KBM-7 (cell line): ENCODE measurements at places on chromosomes 12 and 14.
A peak's percentile ranks its signal among the peaks of the same experiment; 100 is the strongest.

DNA sequence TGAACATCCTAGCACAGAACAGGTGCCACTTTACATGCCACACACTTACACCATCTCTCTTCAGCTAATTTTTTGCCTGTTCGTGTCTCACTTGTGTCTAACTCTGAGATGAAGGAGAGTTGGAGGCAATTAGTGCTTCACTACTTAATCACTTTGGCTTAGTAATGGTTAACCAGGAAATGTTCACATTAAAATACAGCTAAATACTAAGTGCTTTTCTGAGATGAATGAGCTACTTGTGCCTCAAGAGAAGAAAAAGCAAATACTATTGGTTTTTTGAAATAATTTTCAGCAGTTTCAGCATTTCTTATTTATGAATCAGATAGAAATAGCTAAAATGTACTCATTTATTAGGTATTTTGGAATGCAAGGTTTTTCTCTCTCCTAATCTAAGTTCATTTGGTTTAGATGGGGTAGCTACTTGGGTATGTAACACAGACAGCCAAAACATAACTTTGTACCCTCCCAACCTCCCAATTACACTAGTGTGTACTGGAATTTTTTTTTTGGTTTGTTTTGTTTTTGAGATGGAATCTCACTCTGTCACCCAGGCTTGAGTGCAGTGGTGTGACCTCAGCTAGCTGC lies 1474.1 kb upstream of the SEL1L start:
- no peak for DNase-seq

DNA sequence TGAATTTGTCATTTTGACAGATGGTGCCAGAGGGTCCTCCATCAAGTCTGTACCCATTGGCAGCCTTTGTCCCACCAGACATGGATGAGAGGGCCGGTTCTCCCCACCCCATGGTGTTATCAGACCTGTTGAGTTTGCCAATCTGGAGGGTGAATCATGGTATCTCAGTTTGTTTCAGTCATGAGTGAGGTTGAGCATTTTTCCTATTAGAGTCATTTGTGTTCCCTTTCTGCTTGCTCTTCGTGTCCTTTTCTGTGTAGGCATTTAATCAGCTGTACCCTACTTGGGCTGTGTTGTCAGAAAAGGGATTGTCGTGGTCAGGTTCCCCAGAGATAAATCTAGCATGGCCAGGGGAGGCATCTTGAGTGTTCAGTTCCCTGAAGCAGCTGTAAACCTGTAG lies 30.5 kb downstream of the SLC24A4 start:
- DNase-seq, result no peak

DNA sequence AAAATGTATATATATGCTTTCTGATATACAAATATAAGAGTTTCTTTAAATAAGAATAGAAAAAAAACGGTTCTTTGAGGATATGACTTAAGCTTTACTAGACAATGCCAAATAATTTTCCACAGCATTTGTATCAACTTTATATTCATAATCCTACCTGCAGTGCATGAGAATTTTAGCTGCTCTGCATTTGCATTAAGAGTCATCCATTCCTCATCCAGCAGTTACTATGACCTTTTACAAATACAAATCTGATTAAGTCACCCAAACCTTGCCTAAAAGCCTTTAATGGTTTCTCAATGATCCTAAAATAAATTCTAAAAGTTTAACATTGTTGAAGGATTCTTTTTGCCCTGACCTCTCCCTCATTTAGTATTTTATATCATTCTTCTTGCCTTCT lies 116.5 kb downstream of the MGAT4C start:
- no peak for DNase-seq

DNA sequence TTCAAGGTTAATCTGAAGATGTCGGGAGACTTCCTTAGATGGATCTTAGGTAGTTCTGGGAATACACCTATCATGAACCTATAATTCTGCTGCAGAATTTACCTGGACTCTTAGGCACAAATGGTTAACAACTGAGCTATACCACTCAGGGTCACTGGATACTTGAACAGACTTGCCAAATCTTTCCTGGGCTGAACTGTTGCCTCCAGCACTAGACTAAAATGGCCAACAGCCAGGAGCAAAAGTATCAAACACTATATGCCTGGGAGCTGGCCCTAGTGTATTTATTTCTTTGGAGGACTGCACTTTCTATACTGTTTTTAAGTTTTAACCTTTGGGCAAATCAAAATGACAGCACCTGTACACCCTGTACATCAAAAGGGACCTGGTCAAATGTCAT lies 252.8 kb downstream of the TMEM117 start:
- DNase-seq, result no peak

GRCh38 chr12:15839041-15839440 lies 43.1 kb upstream of the STRAP start:
- no peak for DNase-seq

- DNase-seq, result no peak
These were observed 124.4 kb downstream of the SLC38A1 start for GRCh38 chr12:46144433-46144832.

DNA sequence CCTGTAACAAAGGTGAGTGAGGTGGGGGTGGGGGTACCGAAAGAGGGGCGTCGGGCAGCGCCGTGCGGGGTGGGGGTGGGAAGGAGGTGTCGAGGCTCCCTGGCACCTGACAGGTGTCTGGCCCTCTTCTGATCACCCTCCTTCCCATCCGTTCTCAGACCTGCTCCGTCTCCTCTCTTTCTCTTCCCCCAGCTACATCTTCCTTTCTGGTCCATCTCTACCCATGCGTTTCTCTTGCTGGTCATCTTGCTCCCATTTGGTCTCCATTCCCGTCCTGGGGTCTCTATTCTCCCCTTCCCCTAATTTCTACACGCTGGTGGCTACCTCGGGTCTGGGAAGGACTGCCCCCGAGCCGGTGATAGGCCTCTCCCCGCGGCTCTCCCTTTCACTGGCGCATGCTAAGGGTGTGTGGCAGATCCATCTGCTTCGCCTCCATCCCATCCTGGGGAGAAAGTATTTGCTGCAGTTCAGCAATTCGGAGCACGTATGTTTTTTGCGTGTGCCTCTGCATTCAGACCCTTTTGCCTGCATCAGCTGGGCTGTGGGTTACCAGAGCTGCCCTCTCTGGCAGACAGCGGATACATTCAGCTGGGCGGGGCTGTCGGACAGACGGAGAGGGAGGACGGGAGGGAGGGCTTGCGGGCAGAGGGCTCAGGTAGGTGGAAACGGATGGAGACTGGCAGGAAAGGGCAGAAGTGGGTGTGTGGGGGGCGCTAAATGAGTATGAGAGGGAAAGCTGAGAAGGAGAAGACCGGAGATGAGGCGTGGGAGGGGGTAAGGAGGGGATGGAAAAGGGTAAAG lies 730 bp downstream of the CLSTN3 start:
- peak; percentile 54 for DNase-seq

- DNase-seq, result no peak
These were observed 19.3 kb downstream of the MVK start for GRCh38 chr12:109592905-109593272.

DNA sequence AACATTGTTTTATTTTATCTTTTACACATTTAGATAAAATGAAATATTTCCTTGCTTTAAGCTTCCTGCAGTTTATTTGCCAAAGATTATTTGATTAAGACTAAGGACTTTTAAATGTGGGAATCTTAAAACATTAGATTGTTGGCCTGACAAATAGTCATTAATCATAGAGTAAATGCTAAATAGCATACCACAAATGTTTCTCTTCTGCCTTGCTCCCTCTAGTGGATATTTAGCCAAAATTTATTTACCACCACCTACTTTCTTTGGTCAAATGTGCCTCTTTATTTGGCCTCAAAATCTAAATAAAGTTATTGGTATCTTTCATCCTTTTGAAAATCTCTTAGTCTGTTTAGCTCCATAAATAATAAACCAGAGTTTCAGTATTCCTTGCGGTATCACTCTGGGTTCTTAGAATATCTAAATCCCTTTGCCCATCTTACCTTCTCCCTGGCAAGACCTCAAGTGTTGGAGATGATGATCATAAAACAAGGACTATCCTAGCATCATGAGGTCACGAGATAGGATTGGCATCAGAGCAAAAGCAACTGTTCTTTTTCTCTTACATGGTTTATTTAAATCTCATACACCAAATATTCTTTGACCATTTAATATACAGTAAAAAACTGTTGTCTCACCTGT lies 150.6 kb upstream of the AEBP2 start:
- peak; percentile 51 for DNase-seq

- no peak for DNase-seq
These were observed 27.6 kb downstream of the LRCOL1 start for GRCh38 chr12:132582582-132583410.

GRCh38 chr14:32244404-32244803 lies 41.3 kb upstream of the RNU6-8 start:
- no peak for DNase-seq

- DNase-seq, result peak; percentile 41
These were observed 66.7 kb downstream of the ZFP36L1 start for GRCh38 chr14:68726093-68726695.
